Myocyte (in vitro differentiated cells): ENCODE measurements at places on chromosomes 16 and 17. TPM values are rescaled to one million over a fixed set of nuclear protein-coding genes. Genes with fewer than 3 reads are reported as not detected.

- peak; percentile 12 for DNase-seq
Measured at GRCh38 chr17:36602030-36602748, 806 bp downstream of the MRM1 start.

DNA sequence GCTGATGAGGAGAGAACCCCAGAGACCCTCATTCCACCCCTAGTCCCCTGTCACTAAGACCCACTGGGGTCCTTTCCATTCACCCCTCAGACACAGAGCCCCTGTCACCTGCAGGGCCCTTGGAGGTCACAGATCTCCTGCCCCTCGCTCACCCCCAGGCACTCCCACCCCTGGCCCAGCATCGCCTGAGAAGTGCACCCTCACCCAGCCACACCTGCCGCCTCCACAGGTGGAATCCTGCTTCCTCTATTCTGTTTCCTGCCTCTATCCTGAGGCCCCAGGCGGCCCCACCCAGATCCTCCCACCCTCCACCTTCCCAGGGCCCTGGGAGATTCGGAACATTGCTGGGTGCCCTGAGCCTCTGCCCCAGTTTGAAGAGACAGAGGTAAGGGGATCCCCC is 13.8 kb upstream of the KRT17 start:
- DNase-seq: no peak

DNA sequence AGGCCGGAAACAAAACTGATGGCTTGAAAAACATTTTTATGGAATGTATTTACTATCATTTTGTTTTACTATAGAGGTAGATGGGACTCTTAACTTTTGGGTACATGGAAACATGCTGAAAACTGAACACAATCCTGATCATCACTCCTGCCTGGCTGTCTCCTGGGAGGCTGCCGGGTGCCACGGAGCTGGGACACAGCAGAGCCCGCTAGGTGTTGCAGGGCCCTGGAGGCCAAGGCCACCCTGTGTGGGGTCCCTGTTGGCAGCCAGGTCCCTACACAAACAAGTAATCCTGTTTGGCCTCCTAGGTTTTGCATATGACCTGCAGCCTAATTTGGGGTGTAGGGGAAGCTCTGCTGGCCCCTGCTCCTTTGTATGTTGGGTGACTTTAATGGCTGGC is 17.5 kb downstream of the PLD6 start:
- DNase-seq: no peak

DNA sequence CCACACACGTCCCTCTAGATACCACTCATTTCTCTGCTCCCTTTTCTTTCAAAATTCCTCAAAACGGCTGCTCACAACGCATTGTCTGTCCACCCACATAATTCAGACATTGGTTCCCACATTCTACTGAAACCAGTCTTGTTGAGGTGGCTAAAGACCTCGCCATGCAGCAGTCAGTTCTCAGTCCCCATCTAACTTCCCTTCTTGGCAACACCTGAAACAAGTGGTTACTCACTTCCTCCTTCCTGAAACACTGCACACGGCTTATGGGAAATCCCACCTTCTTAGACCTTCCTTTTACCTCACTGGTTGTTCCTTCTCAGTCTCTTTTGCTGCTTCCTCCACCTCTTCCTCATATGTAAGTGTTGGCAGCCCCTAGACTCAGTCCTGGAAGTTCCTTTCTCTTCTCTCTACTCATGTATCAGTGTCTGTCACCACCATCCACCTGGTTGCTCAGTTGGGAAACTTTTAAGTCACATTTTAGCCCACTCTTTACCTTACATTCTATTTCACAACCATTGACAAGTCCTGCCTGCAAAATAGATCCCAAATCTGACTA is 277.1 kb downstream of the CEP112 start:
- DNase-seq: no peak

DNA sequence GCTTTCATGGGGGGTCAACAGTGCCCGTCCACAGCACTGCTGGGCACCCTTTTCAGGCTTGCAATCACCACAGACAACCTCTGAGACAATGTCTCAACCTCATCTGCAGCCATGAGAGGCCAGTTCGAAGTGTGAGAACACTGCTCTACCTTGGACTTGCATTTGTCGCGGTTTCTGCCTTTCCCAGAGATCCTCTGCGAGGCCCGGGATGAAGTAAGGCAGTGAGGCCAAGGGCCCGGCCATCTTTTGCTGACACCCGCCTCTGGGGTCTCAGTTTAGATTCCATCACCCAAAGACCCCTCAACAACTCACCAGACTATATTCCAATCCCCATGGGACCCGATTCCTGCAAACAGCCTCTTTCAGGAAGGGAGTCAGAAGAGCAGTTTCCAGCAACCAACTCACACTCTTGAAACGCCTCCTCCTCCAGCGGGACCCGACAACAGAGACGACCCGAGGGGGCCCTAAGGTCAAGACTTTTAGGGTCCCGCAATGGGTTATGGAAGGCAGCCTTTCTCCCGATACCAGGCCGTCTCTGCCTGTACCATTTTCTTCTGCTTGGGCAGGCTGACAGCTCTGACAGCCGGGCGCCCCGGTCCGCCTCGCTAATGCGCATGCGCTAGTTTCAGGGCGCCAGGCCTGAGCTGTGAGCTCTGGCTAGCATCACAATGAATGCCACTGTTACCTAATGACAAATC is 576.0 kb downstream of the KCNJ18 start:
- no peak for DNase-seq

DNA sequence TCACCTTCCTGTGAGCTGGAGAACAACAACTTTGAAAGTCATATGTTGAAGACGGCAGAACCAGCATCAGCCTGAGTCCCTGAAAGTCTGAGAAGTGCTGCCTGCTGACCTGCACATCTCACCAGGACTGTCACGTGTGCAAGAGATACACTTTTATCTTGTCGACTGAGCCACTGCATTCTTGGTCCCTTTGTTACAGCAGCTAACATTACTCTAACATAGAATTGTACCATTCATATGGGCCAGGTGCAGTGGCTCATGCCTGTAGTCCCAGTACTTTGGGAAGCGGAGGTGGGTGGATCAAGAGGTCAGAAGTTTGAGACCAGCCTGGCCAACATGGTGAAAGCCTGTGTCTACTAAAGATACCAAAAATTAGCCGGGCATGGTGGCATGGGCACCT is 40.1 kb downstream of the MARCHF10 start:
- DNase-seq: no peak

DNA sequence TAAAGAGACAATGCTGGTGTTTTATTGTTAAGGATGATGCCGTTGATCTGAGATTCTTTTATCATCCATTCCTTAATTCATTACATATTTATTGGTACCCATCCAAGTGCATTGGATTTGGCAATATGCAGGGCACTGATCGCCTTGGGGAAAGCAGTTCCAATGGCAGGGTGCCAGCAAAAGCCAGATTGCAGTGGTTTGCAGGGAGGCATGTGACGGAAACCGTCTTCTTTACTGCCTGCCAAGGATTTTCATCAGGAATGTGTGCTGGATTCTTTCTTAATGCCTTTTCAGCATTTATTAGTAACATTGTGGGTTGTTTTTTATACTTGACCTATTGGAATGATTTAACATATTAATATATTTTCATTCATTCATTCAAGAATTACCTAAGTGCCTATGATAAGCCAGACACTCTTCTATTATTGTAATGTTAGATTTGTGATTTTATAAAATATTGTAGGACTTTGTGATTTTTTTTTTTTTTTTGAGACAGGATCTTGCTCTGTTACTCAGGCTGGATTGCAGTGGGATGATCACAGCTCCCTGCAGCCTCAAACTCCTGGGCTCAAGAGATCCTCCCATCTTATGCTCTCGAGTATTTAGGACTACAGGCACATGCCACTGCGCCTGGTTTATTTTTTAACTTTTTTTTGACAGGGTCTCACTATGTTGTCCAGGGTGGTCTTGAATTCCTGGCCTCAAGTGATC is 93.4 kb upstream of the TNRC6A start:
- DNase-seq: peak; percentile 90

- peak; percentile 100 for DNase-seq
Measured at GRCh38 chr17:81094509-81095382, 59.8 kb downstream of the BAIAP2 start.

GRCh38 chr17:5781236-5781927 is 197.1 kb upstream of the NLRP1 start:
- DNase-seq: no peak

GRCh38 chr17:731644-732066 is 741 bp upstream of the TLCD3A start:
- no peak for DNase-seq

The TOX3 gene
- not detected in 2 replicates for total RNA-seq

The RMI2 gene
- 1.4 and 1.7 TPM in 2 replicates for total RNA-seq

The TBC1D3D gene
- not detected in 2 replicates for total RNA-seq

The CEMP1 gene
- total RNA-seq: 0.32 TPM in 1 of 2 replicates, not detected in the other
